ENCODE measurements at places on chromosomes 11 and 22.

GRCh38 chr11:45267052-45267451, 19.1 kb downstream of the SYT13 start:
- DNase-seq: peak; percentile 27

- DNase-seq: peak; percentile 29
These were observed 9.4 kb upstream of the CASP12 start for GRCh38 chr11:104907521-104908185.

DNA sequence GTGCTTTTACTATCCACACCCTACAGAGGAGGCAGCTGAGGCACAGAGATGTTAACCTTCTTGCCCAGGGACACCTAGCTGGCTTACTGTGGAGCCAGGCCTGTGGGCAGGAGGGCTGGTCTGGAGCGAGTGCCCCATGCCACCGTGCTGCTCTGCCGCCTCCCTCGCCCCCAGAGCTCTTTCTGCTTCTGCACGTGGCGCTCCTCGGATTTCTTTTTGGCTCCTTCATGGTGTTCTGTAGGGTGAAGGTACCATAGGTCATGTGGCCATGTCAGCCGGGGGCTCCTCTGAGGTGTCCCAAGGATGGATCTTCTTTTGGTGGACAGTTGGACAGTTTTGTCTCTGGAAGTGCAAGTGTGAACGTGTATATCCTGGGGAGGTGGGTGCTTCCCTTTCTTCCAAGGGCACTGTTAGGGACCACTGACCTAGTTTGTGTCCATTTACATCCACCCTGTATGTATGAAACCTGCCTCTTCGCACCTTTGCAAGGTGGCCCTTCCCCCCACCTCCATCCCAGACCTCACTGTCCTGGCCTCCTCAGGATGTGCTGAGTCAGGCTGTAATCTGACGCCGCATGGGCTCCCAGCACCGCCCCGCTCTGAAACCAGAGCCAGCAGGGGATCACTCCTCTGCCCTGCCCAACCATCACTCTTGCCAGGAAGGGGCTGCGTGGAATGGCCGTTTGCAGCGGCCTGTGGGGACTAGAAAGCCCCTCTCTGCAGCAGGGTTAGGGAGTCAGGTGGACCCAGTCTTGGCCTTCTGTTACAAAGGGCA, 31.7 kb downstream of the POLR3H start:
- no peak for DNase-seq

GRCh38 chr11:9760193-9760575, 96.3 kb downstream of the SWAP70 start:
- DNase-seq: no peak

GRCh38 chr11:130652671-130653335, 204.4 kb downstream of the ADAMTS15 start:
- no peak for DNase-seq

DNA sequence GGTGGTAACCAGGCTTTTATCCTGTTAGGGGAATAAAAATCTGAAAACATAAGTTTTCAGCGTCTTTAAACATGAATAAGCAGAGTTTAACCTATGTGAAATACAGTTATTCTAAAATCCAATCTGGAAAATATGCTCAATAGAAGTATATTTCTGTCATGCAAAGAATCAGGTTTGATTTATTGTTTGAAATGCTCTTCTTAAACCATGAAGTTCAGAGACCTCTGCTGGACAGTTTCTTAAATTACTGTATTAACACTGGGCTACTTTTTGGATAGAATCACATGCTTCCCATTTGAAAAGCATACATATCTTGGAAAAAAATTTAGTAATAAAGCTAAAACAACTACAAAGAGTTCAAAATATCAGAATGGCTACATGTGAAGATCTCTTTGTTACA, 25.4 kb downstream of the APIP start:
- no peak for DNase-seq

- DNase-seq: no peak
These were observed 13.0 kb downstream of the MRPL21 start for GRCh38 chr11:68890490-68891231.

DNA sequence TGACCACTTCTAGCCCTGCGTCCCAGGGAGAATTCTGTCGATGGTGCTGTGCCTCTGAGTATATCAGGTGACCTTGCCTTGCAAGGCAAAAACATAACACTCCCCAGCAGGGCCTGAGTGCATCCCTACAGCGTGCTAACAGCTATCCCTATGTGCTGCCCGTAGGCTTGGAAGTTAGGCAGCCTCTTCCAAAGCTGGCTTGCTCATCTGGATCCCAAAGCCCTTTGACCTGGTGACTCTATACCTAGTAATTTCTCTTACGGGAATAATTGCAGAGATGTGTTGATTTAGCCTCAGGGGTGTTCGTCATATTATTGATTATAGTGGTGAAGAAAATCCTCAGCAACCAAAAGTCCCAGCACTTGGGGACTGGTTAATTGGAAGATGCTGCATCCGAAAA, 32.6 kb upstream of the CRYBB3 start:
- no peak for DNase-seq

- DNase-seq: no peak
These were observed 161.4 kb downstream of the BRD1 start for GRCh38 chr22:49666146-49666809.

GRCh38 chr22:44816141-44816540, 63.8 kb downstream of the ARHGAP8 start:
- DNase-seq: no peak

DNA sequence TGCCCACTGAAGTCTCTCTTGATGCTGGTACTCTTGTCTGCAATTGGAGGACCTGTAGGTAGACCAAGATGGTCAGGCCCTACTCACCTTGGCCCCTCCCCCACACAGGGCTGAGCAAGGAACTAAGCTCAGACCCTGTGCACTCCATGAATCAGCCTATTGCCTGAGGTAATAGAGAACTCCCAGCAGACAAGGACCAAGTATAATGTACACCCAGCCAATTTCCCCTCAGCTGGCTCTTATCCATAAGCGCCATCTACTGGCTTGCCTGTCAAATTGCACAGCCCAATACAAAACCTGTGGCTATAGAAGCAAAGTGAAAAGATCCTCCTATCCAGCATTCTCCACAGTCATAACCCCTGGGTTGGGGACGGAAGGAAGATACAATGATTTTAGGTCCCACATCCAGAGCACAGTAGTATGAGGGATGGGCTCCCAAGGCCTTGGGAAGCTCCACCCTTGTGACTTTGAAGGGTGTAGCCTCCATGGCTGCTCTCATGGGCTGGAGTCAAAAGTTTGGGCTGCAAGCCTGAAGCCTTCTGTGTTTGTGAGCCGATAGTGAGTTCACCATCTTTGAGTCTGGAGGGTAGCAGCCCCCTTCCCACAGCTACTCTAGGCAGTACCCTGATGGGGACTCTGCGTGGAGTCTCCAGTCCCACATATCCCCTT, 56.0 kb downstream of the GLYATL2 start:
- peak; percentile 58 for DNase-seq

- no peak for DNase-seq
These were observed 766.5 kb downstream of the METTL15 start for GRCh38 chr11:28874706-28875105.

DNA sequence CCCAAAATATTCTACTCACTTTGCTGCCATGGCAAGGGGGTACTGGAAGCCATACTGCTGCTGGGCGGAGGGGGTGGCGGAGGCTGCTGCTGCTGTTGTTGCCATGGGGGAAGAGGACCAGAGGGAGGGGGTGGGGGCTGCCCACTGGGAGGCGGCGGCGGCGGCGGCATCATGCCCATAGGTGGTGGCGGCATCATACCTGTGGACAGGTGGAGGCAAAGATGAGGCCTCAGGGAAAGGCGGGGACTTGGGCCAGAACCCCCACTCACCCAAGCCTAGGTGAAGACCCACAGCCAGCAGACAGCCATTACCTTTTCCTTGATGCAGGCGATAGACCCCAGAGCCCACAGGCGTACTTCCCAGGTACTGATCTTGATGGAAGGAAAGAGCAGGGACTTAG, 7.1 kb upstream of the PYGM start:
- DNase-seq: no peak

- peak; percentile 57 for DNase-seq
These were observed 14.4 kb upstream of the SERPINH1 start for GRCh38 chr11:75547617-75548058.

GRCh38 chr11:22690871-22691270, 24.5 kb downstream of the GAS2 start:
- no peak for DNase-seq

DNA sequence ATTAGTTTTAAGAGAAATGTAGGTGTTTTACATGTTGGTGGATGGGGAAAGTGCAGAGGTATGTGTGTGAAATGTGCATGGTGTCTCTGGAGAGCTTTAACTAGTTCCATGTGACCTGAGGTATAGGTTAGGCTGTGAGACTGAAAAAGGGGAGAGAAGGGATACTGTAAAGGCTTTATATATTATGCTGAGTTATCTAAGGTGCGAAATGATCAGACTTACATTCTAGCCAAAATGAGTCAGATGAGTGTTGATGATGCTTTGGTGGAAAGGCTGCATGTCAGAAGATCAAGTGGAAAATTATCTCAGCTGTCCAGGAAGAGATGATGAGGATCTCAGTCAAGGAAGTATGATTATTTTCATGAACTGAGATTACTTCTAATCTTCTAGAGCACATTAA, 15.8 kb downstream of the ACAT1 start:
- no peak for DNase-seq

- DNase-seq: peak; percentile 61
These were observed 18.2 kb downstream of the ADM start for GRCh38 chr11:10322830-10323792.

GRCh38 chr11:17564687-17565042, 17.6 kb downstream of the OTOG start:
- no peak for DNase-seq

DNA sequence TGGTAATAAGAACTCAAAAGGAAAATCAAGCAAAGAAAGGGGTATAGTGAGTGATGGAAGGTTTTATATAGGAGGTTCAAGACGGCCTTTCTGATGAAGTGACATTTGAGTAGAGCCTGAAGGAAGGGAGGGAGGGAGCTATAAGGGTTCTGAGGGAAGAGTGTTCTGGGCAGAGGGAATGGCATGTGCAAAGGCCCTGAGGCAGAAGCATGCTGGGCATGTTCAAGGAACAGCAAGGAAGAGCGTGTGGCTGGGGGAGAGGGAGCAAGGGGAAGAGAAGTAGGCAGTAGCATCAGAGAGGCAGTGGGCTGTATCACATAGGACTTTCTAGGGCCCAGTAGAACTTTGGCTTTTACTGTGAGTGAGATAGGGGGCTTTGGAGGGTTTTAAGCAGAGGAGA, 108.9 kb upstream of the NAV2 start:
- DNase-seq: no peak

- DNase-seq: no peak
These were observed 115.6 kb downstream of the CACNA1I start for GRCh38 chr22:39686178-39686620.

GRCh38 chr11:135004495-135004894, 592.5 kb upstream of the B3GAT1 start:
- DNase-seq: no peak

DNA sequence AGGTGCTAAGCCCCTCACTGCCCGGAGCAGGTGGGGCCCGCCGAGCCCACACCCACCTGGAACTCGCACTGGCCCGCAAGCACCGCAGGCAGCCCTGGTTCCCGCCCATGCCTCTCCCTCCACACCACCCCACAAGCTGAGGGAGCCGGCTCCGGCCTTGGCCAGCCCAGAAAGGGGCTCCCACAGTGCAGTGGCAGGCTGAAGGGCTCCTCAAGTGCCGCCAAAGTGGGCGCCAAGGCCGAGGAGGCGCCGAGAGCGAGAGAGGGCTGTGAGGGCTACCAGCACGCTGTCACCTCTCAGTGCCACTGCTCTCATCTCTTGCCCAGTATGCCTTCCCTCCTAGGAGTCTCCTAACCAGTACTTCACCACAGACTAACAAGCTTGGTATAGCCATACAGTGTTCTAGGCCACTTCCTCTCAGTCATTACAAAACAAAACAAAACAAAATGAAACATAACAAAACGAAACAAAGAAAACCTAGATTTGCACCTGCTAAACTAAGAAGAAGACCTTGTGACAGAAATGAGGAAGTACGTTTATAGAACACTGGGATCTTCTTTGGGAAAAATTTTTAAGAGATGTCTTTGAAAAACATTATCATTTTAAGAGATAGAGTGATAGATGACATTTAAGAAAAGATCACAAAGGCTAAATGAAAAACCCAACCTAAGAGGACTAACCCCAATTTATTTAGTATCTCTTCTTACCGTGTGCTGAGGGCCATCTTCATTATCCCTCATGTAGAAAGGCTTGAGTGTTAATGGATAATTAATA, 47.7 kb upstream of the GAB2 start:
- peak; percentile 63 for DNase-seq

- no peak for DNase-seq
These were observed 14.4 kb downstream of the EMID1 start for GRCh38 chr22:29219881-29220670.

DNA sequence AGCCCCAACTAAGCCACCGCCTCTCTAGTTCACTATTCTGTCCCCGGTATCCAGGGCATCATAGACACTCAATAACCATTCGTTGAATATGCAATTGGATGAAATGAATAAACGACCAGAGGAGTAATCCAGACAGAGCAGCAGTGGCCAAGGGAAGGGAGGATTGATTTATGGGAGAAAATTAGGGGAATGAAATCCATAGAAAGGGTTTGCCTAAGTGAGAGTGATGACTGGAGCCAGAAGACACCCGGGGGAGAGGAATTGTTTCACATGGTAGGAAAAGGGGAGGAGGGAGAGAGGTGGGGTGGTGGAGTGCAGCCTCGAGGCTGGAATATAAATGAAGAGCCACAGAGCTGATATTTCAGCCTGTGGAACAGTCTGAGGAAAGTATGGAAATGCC, 168.2 kb downstream of the COMMD9 start:
- no peak for DNase-seq

Data from activated T-cell treated with anti-CD3 and anti-CD28 coated beads, Interleukin-2, amount 50 U/mL, for 72 hours (primary cell).